ENCODE measurements at places on chromosomes 1 and 21. TPM values are rescaled to one million over a fixed set of nuclear protein-coding genes. Genes with fewer than 3 reads are reported as not detected.

- DNase-seq, result peak; percentile 28
Observed at GRCh38 chr1:23553231-23554126, 5.8 kb downstream of the ID3 start.

GRCh38 chr1:42739753-42740700 is at the start of gene CLDN19:
TSS of gene CLDN19 (minus strand) at chr1:42740236. CDS start at chr1:42740063, 173 bp downstream.
- DNase-seq, result no peak

DNA sequence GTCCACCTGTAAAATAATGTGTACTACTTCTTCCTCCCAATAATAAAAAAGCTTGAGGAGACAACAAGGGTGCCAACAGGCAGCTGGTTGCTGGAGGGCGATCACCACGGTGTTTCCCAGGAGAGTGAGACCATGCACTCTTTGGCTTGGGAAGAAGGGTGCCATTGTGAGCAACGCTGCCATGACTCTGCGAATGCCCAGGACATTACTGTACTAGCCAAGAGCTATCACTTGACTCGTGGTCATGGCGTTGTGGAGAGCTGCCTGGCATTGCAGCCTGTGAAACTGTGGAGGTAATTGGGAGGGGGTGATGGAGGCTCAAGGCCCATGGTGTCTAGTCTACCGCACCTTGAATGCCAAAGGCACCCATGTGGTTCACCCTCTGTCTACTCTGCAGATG is 14.6 kb upstream of the PRMT2 start:
- no peak for DNase-seq

- peak; percentile 79 for DNase-seq
Observed at GRCh38 chr1:219085082-219085481, 88.6 kb upstream of the LYPLAL1 start.

DNA sequence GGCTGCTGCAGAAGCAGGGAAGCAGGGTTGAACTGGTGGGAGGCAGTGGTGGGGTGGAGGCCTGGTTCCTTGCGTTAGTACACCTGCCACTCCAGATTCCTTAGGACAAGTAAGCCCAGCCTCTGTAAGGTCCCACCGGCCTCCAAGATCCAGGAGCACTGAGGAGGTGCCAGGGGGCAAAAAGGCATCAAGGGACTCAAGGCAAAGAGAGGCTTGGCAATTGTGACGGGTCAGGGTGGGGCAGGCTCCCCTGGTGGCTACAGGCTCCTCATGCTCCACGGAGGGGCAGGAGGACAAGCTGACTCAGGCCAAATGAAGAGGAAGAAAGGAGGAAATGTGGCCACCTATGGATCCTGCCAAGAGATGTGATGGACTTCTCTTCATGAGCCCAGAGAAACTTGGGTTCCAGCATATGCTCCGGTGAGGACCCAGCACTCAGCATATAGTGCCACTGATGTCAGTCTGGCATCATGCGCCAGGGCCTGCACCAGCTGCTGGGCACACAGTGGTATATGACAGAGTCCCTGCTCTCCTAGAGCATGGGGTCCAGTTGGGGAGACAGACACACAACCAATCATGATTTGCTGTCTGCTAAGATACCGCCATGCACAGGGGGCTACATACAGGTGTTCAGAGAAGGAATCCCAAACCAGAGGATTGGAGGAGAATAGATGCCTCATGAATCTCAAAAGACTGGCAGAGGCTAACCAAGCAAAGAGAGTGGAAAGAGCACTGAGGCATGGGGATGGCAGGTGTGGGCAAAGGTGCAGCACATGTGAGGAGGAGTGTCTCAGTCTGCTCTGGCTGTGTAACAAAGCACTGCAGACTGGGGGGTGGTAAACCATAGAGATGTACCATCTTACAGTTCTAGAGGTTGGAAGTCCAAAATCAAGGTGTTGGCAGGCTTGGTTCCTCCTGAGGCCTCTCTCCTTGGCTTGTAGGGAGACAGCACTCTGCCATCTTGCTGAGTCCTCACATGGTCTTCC is 249.7 kb downstream of the RHOU start:
- no peak for DNase-seq

GRCh38 chr1:44568128-44568900 is 106.0 kb downstream of the TMEM53 start:
- no peak for DNase-seq

GRCh38 chr21:45236481-45236880 is 51.2 kb downstream of the POFUT2 start:
- no peak for DNase-seq

GRCh38 chr1:24888971-24889676 is 41.0 kb downstream of the RUNX3 start:
- DNase-seq, result peak; percentile 91

GRCh38 chr1:185348985-185349384 is 31.9 kb upstream of the IVNS1ABP start:
- DNase-seq, result no peak

- peak; percentile 52 for DNase-seq
Observed at GRCh38 chr21:45074818-45075595, 627 bp downstream of the ADARB1 start.

- peak; percentile 94 for DNase-seq
Observed at GRCh38 chr1:9892563-9893528, 17.2 kb downstream of the CTNNBIP1 start.

DNA sequence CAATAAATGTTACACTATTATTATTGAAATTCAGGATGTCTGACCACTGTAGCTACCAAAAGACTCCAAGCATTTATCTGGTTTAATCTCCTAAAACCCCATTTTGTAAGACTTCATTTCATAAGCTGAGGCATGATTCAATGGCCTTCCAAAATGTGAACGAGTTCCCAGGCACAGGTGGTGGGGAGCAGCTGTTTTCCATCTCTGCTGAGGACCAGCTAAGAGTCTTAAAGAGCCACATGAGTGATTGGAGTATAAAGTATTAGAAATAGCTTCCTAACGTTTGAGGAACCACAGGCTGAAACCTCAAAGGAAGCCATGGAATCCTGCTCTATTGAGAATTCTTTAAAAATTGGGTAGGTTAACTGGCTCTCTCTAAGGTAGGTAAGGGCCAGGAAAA is 44.9 kb downstream of the SEC16B start:
- no peak for DNase-seq

- peak; percentile 82 for DNase-seq
Observed at GRCh38 chr21:45030682-45031570, 43.5 kb upstream of the ADARB1 start.

GRCh38 chr1:99503276-99503747 is 142.6 kb upstream of the PALMD start:
- DNase-seq, result peak; percentile 77

DNA sequence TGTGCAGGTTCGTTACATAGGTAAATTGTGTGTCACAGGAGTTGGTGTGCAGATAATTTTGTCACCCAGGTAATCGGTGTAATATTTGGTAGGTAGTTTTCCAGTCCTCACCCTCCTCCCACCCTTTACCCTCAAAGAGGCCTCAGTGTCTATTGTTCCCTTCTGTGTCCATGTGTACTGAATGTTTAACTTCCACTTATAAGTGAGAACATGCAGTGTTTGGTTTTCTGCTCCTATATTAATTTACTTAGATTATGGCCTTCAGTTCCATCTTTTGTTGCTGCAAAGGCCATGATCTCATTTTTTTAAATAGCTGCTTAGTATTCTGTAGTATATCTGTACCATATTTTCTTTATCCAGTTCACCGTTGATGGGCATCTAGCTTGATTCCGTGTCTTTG is 87.3 kb downstream of the RPS6KC1 start:
- DNase-seq, result no peak

DNA sequence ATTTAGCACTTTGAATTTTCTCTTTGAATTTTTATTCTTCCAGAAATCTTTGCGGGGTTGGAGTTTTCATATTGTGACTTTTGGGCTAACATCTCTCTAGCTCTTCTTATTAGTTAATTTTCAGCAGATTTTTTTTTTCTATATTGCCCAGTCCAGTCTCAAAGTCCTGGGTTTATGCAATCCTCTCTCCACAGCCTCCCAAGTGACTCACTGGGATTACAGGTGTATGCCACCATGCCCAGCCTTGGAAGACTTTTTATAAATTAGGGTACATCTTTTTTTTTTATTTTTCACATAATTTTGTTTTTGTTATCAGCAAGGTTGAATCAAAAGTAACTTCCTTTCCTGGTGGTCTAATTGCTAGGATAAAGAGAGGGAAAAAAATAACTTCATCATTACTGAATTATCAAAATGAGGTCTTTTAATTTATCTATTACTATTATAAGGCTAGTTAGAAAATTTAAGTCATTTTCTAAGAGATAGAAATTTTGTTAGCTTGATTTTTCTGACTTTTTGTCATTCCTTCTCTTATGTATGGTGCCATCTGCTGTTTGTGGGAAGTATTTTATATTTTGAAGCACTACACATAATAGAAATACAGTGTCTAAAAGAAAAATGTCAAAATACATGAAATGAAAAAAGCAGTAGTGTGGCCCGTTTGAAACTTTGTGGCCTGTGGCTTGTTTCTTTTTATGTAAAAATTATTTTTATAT is 273.4 kb upstream of the CACYBP start:
- DNase-seq, result peak; percentile 67

GRCh38 chr1:41349361-41350054 is 11.7 kb upstream of the FOXO6 start:
- no peak for DNase-seq

DNA sequence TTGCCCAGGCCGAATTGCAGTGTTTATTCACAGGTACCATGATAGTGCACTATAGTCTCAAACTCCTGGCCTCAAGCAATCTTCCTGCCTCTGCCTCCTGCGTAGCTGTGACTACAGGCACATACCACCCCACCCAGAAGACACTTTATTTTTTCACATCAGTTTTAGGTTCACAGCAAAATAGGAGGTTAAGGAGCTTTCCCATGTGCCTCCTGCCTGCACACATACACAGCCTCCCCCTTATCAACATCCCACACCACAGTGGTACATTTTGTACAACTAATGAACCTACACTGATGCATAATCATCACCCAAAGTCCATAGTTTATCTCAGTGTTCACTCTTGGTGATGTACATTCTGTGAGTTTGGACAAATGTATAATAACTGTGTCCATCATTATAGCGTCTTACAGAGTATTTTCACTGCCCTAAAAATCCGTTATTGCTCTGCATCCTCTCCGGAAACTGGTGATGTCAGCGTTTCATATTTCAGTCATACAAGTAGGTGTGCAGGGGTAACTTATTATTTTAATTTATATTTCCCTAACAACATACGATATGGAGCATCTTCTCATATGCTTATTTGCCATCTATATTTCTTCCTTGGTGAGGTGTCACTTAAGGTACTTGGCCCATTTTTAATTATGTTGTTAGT is 23.2 kb downstream of the OR13G1 start:
- DNase-seq, result no peak

- DNase-seq, result no peak
Observed at GRCh38 chr1:184449916-184450315, 63.1 kb downstream of the C1orf21 start.

DNA sequence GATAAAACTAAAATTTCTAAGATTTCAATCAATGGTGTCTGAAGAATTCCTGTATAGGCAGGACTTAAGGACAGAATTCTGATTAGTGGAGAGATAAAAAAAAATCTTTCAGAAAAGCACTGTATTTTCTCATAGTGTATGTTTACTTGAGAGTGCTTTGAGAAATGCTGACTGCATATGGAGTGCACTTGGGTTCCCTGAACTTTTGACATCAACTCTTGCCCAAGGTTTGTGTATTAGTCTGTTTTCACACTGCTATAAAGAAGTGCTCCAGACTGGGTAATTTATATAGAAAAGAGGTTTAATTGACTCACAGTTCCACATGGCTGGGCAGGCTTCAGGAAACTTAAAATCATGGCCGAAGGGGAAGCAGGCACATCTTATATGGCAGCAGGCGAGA is 275.0 kb downstream of the LRRC40 start:
- DNase-seq, result no peak

DNA sequence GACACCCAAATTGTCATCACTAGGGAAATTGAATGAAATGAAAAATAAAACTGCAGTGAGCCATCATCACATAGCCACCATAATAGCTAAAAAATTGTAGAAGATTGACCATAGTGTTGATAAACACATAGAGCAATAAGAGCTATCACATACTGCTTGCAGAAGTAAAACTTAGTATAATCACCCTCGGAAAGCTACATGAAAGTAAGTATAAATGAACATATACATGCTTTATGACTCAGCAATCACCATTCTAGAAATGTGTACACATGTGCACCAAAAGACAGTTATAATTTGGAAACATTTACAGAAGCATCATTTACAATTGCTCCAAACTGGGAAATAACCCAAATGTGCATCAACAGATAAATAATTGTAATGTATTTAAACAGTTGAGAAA is 153.1 kb upstream of the LRRC7 start:
- DNase-seq, result no peak

DNA sequence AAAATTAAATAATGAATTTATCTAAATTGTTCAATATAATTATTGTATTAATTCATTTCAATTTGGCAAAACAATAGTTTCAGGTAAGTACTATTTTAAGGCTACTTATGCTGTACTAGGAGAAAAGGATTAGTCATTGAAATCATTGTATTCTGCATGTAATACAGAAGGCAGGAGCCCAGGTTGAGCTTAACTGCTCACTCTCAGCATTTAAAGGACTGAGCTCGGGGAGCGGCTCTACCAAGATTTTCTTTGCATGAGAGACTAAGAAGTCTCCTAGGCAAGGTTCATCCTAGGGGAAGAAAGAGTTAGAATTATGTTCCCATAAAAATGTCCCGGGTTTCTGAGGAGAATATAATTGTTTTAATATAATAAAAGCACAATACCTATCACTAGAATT is 112.5 kb downstream of the CYYR1 start:
- no peak for DNase-seq

DNA sequence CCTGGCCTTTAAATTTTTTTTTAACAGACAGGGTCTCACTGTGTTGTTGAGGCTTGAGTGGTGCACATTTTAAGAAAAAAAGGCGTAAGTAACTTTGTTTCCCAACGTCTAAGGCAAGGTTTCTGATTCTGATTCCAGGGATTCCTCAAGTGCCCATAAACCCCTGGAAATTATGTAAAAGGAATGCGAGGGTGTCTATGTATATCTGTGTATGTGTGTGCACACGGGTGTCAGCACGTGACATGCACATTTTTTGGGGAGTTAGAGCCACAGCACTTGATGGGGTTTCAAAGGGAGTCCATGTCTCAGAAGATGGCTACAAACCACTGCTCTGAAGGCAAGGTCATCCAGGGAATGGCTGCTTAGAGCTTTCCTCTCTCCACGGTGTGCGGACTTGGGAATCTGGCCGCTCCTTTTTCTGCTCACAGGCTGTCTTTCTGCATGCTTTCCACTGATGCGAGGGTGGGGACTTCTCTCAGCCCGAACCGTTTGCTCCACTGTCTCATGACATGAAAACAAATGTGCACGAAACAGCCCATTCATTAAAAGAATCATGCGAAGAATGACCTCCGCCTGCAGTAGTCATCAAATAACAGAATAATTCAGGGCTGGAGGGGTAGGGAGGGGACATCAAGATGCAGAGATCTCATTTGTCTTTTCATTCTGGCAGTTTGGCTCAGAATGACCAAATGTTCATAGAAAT is 18.7 kb upstream of the RERE start:
- DNase-seq, result peak; percentile 57

- peak; percentile 86 for DNase-seq
Observed at GRCh38 chr1:109089242-109090015, 1.1 kb upstream of the TMEM167B start.

ELK4 gene
- 15.2 TPM for total RNA-seq

CDC42 gene
- total RNA-seq, result 420 TPM

IRF6 gene
- total RNA-seq, result 1.6 TPM

AGMAT gene
- 2.2 TPM for total RNA-seq

ARHGEF16 gene
- not detected for total RNA-seq

TMPRSS15 gene
- not detected for total RNA-seq

DOCK7 gene
- total RNA-seq, result 70.9 TPM

CYP4X1 gene
- total RNA-seq, result not detected

RGS7 gene
- 0.32 TPM for total RNA-seq

LIN28A gene
- total RNA-seq, result not detected

MFN2 gene
- 59.8 TPM for total RNA-seq

SERPINC1 gene
- total RNA-seq, result not detected

C1orf94 gene
- total RNA-seq, result not detected

RNF207 gene
- 30.3 TPM for total RNA-seq

IL10RB gene
- 50.6 TPM for total RNA-seq

Data from GM23248 (cell line).